ENCODE measurements at places on chromosomes 3 and 15. TPM values are rescaled to one million over a fixed set of nuclear protein-coding genes. Genes with fewer than 3 reads are reported as not detected.

Gene PODXL2
- total RNA-seq, result 10.9 TPM

Gene TMC3
- total RNA-seq, result not detected

Gene HTR3E
- not detected for total RNA-seq

Gene GRM7
- total RNA-seq, result not detected

Gene SLC22A13
- not detected for total RNA-seq

Gene FOXB1
- total RNA-seq, result not detected

Gene IL17RB
- total RNA-seq, result 0.96 TPM

Gene KCNAB1
- total RNA-seq, result not detected

Gene CHRM5
- total RNA-seq, result 0.06 TPM

Gene MUC13
- 8.3 TPM for total RNA-seq

Gene SLC2A2
- not detected for total RNA-seq

Gene FANCD2OS
- not detected for total RNA-seq

Gene ITGA11
- 7.0 TPM for total RNA-seq

Gene C3orf49
- total RNA-seq, result not detected

Gene CNTN3
- total RNA-seq, result not detected

Gene TM4SF4
- total RNA-seq, result 39.1 TPM

Gene P3H2
- total RNA-seq, result 24.9 TPM

Gene P2RY1
- 0.47 TPM for total RNA-seq

Gene MB21D2
- 5.8 TPM for total RNA-seq

Gene CLDN11
- total RNA-seq, result 0.25 TPM

Gene ZNF197
- 1.8 TPM for total RNA-seq

Gene MUC4
- 0.07 TPM for total RNA-seq

Gene TIGIT
- not detected for total RNA-seq

Gene ALDH1L1
- total RNA-seq, result 0.08 TPM

Gene ITPKA
- 9.1 TPM for total RNA-seq

Gene DAZL
- total RNA-seq, result not detected

Gene SAMMSON
- not detected for total RNA-seq

Gene NANOGP8
- not detected for total RNA-seq

Gene USP50
- 0.24 TPM for total RNA-seq

Gene REC114
- total RNA-seq, result not detected

Gene SLC24A5
- not detected for total RNA-seq

Gene PTPRG
- total RNA-seq, result 2.2 TPM

Gene LSMEM2
- not detected for total RNA-seq

Gene ACKR4
- not detected for total RNA-seq

Gene STAC
- 2.3 TPM for total RNA-seq

Gene ZXDC
- 8.8 TPM for total RNA-seq

Gene VGLL3
- 8.1 TPM for total RNA-seq

Gene MEGF11
- 0.62 TPM for total RNA-seq

Gene INO80
- total RNA-seq, result 12.3 TPM

Gene RNF111
- 25.7 TPM for total RNA-seq

Gene PIGB
- total RNA-seq, result 13.7 TPM

Gene CCR2
- total RNA-seq, result not detected

Gene RFT1
- total RNA-seq, result 28.7 TPM

Gene PGBD4
- 0.96 TPM for total RNA-seq

Gene KLF15
- 0.49 TPM for total RNA-seq

Gene PTX3
- total RNA-seq, result 0.78 TPM

Gene P2RY12
- total RNA-seq, result not detected

Gene SH2D7
- total RNA-seq, result not detected

Gene ZNF385D
- total RNA-seq, result not detected

Gene HERC2
- total RNA-seq, result 49.9 TPM

Gene LRRIQ4
- not detected for total RNA-seq

Data from A549 treated with GW870086 at 1 μM for 4 hours (cell line).